ENCODE measurements at places on chromosomes 16 and 17.

GRCh38 chr16:71425746-71426068, 16.1 kb downstream of the TLE7 start:
- DNase-seq = no peak

DNA sequence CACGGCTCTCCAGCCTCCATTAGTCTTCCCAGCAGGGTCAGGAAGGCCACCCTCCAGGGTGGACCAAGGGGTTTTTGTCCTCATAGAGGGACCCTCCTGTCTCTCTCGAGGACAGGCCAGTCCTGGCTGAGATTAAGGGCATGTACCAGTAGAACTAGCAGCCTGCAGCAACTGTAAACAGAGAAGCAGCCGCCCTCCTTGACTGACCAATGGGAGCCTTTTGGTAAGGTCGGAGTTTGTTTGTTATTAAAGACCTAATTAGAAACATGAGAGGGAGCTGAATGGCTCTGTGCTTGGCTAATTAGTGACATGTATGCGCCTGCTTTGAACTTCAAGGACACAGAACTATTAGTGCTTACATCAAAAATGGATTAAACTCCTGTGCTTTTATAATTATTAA, 80.0 kb downstream of the CCDC182 start:
- no peak for DNase-seq

DNA sequence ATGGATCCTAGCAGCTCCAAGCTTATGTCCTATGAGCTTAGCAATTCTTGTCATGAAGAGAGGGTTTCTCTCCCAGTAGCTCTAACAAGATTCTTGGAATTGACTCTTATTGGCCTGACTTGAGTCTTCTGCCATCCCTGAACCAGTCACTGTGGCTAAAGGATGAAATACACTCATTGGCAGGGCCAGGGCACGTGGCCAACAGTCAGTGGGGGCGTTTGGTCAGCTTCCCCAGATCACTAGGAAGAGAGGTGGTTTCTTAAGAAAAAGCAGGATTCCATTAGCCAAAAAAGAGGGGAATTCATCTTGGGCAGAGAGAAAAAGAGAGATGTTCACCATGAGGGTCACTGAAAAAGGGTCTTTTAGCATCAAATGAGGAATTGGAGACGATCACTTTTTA, 363.2 kb downstream of the SNX29 start:
- DNase-seq = no peak

DNA sequence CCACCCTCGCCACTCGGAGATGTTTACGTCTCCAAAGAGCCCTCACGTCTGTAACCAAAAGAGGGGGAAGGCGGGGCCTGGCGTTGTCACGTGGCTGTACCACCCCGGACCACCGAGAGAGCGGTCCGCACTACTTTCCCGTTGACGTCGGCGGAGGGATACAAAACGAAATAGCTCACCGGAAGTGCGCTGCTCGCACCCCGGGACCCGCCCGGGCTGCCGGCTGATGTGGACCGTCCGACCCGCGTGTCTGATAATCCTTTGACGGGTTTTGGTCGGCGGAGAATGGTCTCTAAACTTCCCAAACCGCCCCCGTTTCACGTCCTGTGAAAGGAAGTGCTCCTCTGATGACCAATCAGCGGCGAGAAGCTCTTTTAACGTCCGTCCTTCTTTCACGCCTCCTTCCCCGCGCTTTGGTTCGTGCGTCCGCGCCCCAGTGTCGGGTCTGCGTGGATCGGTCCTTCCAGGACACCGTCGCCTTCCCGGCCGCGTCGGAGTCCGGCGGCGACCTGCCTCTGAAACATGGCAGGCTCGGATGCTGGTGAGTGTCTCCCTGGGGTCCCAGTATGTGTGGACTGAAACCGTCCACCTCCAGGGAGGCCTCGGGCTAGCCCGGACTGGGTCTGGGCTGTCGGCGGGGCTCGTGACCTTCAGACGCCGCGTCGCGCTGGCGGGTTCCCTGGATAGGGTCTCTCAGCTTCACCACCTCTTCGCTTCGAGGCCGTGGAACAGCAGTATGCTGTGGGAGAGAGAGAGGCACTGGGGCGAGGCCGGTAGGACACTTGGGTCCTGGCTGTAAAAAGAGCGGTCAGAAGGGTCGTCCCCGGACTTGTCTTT, at the start of gene CEP95:
Gene CEP95, plus strand, starts transcription at position 402 of the 837 bp plus-strand sequence. Its CDS starts 121 bp downstream, at position 523.
- DNase-seq = peak; percentile 89

GRCh38 chr16:47467501-47467900, 6.4 kb downstream of the PHKB start:
- DNase-seq = no peak

- DNase-seq = no peak
Measured at GRCh38 chr17:50149417-50150353, 792 bp downstream of the PPP1R9B start.

DNA sequence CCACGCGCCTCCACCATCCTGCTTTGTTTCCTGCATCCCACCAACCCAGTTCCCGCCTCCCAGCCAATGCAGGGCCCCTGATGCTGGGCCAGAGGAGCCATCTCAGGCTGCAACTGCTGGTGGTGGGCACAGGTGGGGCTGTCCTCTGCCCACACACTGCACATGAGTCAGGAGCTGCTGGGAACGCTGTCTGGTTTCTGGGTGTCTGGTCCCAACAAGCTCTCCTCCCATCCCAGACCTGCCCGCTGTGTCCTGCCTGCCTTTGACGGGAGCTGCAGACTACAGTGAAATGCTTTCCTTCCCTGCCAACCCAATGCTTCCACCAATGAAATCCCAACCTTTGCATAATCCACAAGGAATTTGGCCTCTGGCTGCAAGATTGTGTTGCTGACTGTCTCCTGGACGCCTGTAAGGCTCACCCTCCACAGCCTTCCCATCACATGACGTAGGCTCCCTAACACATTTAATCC, 98.9 kb downstream of the N4BP1 start:
- no peak for DNase-seq

DNA sequence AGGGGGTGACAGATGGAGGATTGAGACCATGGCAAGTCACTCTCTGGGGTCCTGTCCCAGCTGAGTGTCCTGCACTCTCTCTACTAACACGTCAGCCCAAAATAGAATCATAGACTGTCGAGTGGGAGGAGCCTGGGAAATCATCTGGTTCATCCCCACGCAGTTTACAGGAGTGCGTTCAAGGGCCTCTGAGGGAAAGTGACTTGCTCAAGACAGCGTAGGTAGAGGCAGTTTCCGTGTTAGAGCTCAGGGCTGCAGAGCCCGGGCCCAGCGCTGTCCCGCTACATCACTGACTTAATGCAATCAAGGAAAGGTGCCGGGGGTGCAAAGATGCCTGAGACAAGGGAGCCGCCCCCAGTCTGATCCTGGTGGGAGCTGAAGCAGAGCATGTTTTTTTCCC, 10.3 kb downstream of the GSG1L2 start:
- no peak for DNase-seq

DNA sequence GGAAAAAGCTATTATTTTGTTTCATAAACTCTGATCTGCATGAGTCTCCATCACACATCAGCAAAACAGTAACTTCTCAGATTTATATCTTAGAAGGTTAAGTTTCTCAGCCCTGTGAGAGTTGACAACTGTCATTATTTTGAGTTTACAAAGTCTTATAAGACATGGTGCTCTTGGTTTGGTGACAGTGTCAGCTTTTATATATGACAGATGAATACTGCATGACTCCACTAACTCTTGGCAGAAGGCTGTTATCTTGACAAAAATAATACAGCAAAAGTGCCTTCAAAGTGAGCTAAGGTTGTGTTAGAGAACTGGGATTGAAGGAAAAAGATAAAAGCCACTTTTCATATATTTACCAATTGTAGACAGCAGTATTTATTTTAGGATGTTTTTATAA, 528.4 kb upstream of the SOX9 start:
- no peak for DNase-seq

DNA sequence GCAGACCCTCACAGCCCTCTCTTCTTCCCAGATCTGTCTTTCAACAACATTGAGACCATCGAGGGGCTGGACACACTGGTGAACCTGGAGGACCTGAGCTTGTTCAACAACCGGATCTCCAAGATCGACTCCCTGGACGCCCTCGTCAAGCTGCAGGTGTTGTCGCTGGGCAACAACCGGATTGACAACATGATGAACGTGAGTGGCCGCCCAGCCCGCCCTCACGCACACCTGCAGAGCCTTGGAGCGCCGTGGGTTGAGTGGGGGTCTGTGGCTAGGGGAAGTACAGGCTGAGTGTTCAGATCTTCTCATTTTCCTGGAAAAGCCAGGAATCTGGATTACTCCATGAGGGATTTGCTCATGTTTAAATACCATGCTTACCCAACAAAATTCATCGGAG, 15.2 kb downstream of the DRC3 start:
- DNase-seq = no peak

- no peak for DNase-seq
Measured at GRCh38 chr17:609232-609810, 105.3 kb downstream of the VPS53 start.

GRCh38 chr17:2580151-2580550, 13.3 kb upstream of the PAFAH1B1 start:
- no peak for DNase-seq

- peak; percentile 32 for DNase-seq
Measured at GRCh38 chr17:67421869-67422273, 44.8 kb downstream of the PITPNC1 start.

DNA sequence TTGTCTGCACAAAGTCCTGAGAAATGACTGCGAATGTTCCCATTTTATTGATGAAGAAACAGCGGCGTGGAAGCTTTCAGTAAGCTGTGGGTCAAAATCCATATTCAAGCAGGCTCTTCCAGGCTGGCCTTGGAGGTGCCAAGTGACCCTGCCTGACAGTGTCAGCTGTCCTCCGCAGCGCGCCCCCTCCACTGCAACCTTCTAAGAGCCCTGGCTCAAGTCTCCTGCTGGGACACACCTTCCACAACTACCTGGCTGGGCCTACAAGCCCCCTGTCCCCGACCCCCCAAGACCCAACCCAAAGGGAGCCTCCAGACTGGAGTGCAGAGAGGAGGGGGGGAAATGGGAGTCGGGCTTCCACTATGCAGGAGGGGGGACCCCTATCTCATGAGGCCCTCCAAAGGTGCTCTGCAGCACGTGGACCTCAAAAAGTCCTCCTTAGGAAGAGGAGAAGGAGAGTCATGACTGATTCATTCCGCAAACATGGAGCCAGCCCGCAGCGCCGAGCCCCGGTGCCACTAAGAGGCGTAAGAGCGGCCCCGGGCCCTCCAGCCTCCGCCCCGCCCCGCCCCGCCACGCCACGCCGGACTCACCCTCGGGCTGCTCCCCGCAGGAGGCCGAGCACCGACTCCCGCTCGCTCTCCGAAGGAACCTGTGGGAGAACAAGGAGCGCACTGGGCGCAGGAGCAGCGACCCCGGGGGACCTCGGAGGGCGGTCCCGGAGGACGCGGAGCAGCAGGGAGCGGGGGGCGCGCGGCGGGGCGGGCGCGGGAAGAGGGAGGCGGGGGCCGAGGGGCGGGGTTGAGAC, 574 bp downstream of the MPP3 start:
- DNase-seq = no peak

DNA sequence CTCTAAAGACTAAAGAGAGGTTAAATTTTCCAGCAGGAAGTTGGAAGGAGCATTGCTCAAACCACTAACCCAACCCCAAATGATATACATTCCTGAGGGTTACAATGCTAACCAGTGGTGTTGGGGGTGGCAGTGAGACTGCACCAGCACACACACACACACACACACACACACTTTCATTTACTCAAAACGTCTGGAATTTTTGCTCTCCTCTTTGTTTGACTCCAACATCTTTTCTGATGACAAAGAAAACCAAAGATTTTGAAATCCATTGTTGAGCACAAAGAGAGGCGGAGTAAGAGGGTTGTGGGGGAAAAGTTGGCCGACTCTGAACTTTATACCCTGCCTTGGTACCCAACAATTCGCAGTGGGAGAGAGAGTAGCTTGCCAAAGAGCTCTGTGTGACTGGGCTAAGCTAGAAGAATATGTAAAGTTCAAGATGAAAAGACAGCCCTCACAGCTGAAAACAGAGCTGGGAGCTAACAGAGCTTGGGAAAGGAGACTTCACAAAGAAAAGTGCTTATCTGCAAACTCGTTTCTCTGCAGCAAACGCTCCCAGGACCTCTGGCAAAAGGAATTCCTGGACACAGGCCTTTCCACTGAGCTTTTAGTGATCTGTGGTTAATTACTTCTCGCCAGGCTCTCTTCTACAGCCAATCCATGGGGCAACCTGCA, 426.0 kb upstream of the CDH11 start:
- no peak for DNase-seq

- no peak for DNase-seq
Measured at GRCh38 chr17:65918916-65919315, 273.0 kb downstream of the CEP112 start.

GRCh38 chr17:49469831-49470810, 25.0 kb upstream of the NGFR start:
- DNase-seq = no peak

DNA sequence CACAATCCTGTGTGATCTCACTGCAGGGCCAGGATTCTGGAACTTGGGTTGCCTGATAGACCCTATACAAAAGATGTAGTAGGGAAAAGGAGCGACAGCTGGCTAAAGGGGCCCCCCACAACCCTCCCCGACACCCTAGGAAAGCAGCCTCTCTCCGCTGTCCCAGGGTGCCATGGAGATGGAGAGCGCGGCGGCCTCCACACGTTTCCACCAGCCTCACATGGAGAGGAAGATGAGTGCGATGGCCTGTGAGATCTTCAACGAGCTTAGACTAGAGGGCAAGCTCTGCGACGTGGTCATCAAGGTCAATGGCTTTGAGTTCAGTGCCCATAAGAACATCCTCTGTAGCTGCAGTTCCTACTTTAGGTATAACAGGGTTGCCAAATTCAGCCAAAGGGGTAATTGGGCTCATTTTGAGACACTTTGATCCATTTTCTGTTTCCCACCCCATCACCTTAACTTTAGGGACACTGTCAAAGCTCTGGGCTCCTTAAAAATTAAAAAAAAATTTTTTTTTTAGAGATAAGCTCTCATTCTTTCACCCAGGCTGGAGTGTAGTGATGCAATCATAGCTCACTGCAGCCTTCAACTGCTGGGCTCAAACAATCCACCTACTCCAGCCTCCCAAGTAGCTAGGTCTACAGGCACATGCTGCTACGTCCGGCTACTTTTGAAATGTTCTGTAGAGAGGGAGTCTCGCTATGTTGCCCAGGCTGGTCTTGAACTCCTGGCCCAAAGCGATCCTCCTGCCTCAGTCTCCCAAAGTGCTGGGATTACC, at the start of gene KLHL10:
Gene KLHL10, plus strand, starts transcription at position 65 of the 778 bp plus-strand sequence. Its CDS starts 108 bp downstream, at position 173.
- DNase-seq = no peak

DNA sequence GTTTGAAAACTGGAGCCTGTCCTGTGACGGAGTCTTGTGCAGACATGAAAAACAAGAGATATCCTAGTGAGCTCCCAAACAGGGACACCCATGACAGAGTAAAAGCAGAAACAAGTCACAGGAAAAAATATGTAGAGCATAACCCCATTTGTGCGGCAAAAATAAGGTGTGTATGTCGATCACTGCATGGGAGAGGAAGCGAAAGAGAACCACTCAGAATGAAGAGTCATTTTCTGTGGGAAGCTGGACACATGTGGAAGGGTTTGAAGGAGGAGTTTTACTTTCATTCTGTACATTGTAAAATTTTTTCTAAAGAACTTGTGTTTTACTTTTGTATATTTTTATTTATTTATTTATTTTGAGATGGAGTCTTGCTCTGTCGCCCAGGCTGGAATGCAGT, 72.1 kb downstream of the JPH3 start:
- DNase-seq = no peak
